ENCODE measurements at places on chromosomes 1 and 21. TPM values are rescaled to one million over a fixed set of nuclear protein-coding genes. Genes with fewer than 3 reads are reported as not detected.

DNA sequence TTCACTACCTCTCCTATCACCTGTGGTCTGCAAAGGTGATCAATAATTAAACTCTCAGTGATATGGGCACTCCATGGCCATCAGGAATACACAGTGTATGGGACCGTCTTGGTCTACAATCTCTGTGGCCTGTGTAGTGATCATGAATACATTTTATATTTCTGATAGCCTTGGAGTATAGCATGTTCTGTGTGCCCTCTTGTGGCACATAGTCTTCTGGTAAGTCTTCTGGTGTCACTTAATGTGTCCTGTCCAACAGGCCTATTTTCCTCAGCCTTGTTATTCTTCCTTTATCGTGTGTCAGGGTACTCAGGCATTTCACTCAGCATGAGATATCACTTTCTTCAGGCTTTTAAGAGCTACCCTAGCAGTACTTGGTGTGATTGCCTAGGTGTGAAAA lies 393.6 kb downstream of the AGBL4 start:
- DNase-seq = no peak
- no peaks in the 10 kb centered on the region for H3K27me3 ChIP-seq
- H3K27ac ChIP-seq = no peak overlapping the region
- no peak overlapping the region for H3K4me3 ChIP-seq
- H3K4me1 ChIP-seq = no peaks in the 10 kb centered on the region
- H3K36me3 ChIP-seq = no peaks in the 10 kb centered on the region

DNA sequence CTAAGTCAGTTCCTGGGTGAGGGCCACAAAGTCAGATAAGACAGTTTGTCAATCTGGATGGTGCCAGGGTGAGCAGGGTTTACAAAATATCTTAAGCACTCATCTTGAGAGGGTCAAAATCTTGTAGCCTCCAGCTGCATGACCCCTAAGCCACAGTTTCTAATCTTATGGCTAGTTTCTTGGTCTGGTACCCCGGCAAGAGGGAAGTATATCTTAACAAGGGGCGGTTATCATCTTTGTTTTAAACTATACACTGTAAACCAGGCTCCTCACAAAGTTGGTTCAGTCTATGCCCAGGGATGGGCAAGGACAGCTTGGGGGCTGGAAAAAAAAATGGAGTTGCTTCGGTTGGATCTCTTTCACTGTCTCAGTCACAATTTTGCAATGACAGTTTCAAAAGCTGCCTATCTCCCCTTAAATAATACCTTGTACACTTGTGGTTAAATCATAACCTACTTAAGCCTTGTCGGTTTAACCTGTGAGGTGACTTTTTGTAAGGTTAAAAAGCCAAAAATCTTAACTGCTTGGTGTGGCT lies 7.8 kb upstream of the CD46 start:
- no peak overlapping the region for H3K27ac ChIP-seq
- H3K4me1 ChIP-seq = no peaks in the 10 kb centered on the region
- H3K27me3 ChIP-seq = no peaks in the 10 kb centered on the region
- DNase-seq = no peak

Gene ITLN2
- total RNA-seq = not detected

Gene ZNF436
- 3.1 TPM for total RNA-seq

Gene CTNNBIP1
- total RNA-seq = 74.1 TPM

GRCh38 chr1:175792136-175792535 lies 48.7 kb upstream of the TNR start:
- H3K4me1 ChIP-seq = no peaks in the 10 kb centered on the region
- DNase-seq = no peak
- H3K27me3 ChIP-seq = no peaks in the 10 kb centered on the region
- no peaks in the 10 kb centered on the region for H3K36me3 ChIP-seq
- peak overlapping the region; percentile 84 for H3K27ac ChIP-seq
- H3K4me3 ChIP-seq = no peak overlapping the region

DNA sequence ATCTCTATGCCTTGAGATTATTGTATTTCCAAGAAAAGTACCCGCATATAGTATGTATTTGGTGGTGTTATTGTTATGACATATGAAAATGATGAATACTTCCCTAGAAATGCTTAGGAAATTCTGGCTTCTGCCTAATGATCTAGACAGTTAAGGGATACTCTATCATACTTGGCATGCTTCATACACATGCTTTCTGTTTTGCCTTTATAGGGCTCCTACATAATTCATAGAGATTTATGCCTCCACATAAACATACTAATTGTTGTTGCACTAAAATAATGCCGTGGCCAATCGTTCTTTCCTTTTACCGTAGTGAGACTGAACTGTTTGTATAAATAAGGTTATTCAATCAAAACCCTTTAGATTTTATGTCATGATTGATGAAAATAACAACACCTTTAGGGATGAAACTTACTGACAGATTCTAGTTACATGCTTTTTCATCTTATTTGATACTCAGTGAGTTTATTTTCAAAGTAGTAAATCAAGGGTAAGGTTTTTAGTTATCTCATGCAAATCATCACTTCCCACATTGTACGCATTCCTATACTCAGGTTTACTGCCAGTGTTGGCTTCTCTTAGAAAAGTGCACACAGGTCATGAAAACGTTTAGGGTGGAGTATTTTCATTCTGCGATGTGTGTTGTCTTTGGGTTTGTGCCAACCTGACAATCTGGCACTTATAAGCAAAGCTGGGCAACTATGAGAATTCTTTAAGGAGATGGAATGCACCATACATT lies 40.5 kb upstream of the SCYL3 start:
- no peaks in the 10 kb centered on the region for H3K36me3 ChIP-seq
- DNase-seq = no peak
- no peaks in the 10 kb centered on the region for H3K27me3 ChIP-seq

DNA sequence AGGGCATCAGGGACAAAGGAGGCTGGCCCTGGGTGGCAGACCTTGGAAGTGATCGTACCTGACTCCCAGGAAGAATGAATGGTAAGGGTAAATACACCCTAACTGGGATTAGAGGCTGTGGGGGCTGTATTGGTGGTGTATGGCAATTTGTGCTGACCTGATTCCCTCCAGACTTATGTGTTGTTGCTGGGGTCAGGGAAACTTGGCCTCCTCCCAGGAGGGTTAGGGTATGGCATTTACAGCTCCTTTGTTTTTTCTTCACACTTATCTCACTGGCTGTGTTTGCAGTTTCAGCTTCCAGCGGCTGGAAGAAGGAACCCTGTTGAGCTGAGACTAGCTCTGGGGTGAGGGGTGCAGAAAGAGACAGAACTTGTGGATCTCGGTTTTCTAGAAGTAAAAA lies 8.2 kb downstream of the VANGL1 start:
- H3K36me3 ChIP-seq = no peaks in the 10 kb centered on the region
- H3K27me3 ChIP-seq = no peaks in the 10 kb centered on the region
- no peak for DNase-seq
- no peak overlapping the region for H3K4me3 ChIP-seq
- H3K27ac ChIP-seq = no peak overlapping the region

- H3K4me1 ChIP-seq = peaks cover 13% of the 10 kb centered on the region
- no peaks in the 10 kb centered on the region for H3K36me3 ChIP-seq
- no peak overlapping the region for H3K4me3 ChIP-seq
- no peak overlapping the region for H3K27ac ChIP-seq
- DNase-seq = no peak
Observed at GRCh38 chr1:2544093-2544874, 11.9 kb upstream of the TNFRSF14 start.

GRCh38 chr1:182174513-182174855 lies 113.0 kb upstream of the ZNF648 start:
- DNase-seq = no peak
- H3K4me1 ChIP-seq = peaks cover 2% of the 10 kb centered on the region
- no peak overlapping the region for H3K27ac ChIP-seq
- no peak overlapping the region for H3K4me3 ChIP-seq

DNA sequence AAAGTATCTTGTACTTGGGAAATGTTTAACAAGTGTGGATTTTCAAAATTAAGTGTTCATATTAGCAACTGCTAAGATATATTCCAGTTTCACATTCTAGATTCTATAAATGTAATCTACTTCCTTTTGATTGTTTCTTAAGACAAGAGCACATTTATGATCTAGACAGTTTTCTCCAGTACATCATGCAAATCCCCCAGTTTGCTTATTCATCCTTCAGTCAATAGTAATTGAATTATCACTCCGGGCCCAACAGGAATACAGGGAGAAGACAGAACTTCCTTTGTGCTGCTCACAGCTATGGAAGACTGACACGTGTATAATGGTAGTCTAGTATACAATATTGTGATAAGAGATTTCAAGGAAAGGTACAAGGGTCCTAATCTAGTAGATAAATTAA lies 14.5 kb downstream of the PLA2G4A start:
- H3K4me1 ChIP-seq = no peaks in the 10 kb centered on the region
- H3K27me3 ChIP-seq = no peaks in the 10 kb centered on the region
- no peak for DNase-seq
- no peak overlapping the region for H3K4me3 ChIP-seq
- no peaks in the 10 kb centered on the region for H3K36me3 ChIP-seq

Gene DENND4B
- 80.0 TPM for total RNA-seq
